ENCODE measurements at places on chromosomes 5 and 9.

- no peak for DNase-seq
Observed at GRCh38 chr5:174733836-174734235, 9.5 kb downstream of the MSX2 start.

GRCh38 chr5:55816342-55816741 lies 34.8 kb upstream of the IL31RA start:
- DNase-seq: peak; percentile 72

- DNase-seq: no peak
Observed at GRCh38 chr5:80268916-80269315, 13.1 kb upstream of the SERINC5 start.

DNA sequence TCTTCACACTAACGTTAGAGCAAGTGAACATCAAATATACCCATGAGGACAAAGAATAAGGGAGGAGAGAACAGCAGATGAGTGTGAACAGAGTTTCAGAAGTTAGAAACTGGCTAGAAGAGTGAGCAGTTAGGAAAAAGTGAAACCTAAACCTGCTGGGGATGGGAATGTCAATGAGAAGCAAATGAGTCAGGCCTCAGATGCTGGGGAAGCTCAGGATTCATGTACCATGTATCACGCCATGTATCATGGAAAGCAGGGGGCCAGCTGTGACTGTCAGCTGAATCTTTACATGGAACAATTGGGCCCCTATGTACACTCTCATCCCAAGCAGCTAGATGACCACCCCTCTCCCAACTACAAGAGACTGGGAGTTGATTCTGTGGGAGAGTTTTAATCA lies 16.2 kb downstream of the GDF9 start:
- peak; percentile 55 for DNase-seq

DNA sequence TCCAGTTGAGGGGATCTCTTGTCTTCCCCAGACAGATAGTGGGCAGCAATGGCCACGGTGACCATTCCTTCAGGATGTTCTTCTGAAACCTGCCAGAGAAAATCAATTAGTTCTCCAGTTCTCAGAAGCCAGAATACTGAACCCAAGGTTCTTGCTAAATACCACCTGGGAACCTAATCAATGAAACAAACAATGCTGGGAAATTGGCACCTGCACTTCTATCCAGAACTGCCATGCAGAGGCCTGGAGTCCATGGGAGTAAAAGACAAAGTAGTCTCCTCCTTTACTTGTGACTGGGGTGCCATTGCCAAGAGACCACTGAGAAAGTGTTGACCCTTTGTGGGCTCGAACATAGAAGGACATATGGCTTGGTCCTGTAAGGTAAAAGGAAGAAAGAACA lies 45.7 kb downstream of the ERMP1 start:
- no peak for DNase-seq

DNA sequence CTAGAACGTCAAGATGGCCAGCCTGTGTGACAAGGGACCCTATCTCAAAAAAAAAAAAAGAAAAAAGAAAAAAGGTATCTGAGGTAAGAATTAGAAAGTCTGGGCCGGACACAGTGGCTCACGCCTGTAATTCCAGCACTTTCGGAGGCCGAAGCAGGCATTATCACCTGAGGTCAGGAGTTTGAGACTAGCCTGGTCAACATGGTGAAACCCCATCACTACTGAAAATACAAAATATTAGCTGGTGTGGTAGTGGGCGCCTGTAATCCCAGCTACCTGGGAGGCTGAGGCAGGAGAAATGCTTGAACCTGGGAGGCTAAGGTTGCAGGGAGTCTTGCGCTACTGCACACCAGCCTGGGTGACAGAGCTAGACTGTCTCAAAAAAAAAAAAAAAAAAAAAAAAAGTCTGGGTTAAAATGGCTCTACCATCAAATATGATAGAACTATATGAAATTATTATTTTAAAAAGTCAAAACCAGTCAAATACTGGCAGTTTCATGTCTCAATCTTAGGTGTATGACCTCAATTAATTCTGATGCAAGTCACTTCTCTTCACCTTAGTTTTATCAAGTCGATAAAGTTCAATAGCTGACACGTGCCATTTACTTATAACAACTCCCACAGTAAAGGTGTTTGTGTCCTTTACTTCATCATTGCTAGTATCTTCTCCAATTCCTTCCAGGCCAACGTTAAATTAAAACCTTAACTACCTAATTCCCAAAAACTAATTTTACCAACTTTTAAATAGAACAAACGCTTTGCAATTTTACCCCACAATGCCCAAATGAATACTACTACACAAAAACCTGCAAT lies 1.1 kb downstream of the RPS23 start:
- DNase-seq: no peak

DNA sequence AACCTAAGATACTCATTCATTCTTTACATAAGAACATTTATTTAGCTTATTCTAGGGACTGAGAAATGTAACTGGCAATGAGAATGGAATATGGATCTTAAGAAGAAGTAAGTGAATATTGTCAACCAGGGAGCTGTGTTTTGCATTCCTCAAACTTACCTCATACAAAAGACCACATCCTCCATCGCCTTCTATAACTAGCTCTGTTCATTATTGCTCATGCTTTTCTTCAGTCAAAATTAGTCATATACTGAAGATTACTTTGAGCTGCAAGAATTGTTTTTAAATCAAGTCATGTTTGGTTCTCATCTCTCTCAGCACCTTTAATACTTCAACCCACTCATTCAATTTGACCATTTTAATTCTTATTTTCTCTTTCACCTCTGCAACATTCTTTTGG lies 140.3 kb upstream of the RASA1 start:
- peak; percentile 14 for DNase-seq

DNA sequence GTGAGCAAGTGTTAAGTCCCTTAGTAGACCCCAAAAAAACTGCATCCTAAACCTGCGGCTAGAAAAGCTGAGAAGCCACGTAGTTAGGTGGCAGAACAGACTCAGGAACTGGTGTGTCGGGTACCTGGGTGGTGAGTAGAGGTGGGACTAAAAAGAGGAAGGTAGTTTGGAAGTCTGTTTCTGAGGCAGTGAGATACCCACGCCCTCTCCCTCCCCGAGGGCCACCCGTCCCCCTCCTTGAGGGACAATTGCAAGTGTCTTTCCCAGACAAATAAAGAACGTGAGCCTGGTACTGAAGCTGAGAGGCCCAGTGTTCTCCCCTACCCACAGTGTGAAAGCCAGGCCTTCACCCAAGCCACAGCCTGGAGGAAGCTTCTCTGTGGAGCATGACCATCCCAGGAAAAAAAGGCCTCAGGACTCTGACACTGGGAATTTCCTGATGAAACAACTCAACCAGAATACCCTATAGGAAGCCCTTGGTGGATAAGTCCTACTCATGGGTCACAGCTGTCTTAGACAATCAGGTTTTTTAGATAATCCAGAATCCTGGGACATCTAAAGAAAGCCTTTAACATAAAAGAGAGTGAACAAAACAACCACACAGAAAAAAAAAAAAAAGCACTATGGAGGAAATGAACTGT lies 7.0 kb upstream of the CD74 start:
- no peak for DNase-seq

DNA sequence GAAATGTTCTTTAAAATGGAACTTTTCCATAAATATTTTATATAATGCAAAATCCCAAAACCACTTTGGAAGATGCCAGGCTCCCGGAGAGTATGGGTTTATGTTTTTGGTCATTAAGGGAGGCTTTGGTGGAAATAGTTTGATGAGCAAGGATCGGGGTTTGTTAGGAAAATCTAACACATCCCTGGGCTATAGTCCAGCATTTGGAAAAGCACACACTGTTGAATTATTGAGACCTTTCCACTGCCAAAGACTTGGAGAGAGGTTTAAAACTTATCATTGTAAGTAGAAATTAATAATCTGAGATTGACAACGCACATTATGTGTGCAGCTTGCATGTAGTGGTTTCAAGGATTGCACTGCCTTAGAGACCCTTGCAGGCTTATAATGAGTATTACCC lies 156.3 kb downstream of the PARP8 start:
- DNase-seq: no peak

- DNase-seq: no peak
Observed at GRCh38 chr5:104295991-104296390, 733.4 kb upstream of the NUDT12 start.

DNA sequence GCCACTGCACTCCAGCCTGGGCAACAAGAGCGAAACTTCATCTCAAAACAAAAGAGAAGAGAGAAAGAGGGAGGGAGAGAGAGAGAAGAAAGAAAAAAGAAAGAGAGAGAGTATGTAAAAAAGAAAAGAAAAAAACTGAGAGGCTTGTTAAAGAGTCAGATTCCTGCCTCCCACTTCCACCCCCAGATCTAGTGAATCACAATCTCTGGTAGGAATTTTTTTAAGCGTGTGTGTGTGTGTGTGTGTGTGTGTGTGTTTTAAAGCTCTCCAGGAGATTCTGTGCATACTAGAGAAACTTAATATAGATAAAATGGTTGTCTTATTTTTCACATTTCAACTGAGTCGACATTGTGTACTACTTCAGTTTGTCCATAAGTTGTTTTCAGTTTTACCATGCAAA lies 32.0 kb downstream of the SAR1B start:
- DNase-seq: no peak

GRCh38 chr5:76942581-76942980 lies 10.3 kb upstream of the CRHBP start:
- peak; percentile 26 for DNase-seq

DNA sequence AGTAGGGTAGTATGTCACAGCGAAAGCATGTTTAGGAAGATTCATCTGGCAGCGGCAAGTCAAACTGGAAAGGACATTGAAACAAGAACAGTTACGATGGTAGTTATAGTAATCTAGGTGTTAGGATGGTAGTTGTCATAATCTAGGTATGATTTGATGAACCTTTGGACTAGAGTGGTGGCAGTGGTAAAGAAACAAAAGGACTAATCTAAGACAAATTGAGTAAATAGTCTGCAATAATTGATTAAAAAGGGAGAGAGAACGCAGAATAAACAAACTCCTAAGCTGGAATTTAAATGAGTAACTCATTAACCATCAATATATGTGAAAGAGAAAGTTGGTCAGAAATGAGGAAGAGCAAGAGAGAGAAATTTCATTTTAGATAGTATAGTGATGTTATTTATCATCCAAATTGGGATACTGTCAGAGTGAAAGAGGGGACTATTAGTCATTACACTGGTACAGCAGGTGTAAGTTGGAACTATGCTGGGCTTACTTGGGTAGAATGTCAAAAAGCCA lies 56.8 kb downstream of the MTREX start:
- DNase-seq: no peak

DNA sequence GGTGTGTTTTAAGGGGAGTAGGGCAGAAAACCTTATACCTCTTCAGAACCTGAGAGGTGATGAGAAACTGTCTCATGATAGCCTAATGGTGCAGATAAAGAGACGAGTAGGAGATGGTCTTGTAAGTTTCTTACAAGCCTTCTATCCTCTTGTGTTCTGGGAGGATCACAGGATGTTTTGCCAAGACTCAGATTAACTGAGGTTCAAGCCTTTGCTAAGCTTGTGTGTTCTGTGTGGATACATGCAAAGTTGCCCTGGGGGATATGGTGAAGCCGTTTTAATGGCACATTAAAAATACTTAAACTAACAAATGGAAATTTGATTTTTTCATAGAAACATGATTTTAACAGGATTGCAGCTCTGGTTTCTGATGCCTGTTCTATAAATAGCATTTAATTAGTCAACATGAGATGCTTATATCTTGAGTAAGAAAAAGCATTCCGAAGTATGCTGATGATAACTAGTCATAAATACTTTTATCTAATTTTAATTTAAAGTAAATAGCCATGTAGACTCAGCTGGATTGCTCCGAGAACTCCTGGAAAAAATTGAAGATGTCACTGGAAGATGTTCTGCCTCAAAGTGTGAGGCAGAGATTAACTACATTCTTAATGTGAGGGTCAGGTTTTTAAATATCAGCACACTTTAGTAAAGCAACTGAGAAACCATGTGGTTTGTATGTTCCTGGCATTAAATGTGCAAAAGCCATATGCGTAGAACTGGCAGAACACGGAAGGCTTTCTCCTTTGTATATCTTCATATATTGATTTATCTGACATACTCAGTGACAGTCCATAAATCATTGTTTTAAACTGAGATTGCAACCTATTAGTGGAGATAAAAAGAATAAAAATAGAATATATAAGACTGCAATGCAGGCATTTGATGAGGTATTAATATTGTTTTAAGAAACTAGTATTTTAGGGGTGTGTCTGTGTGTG lies 53.7 kb downstream of the IPO11 start:
- no peak for DNase-seq

- DNase-seq: no peak
Observed at GRCh38 chr5:45372629-45373028, 323.6 kb downstream of the HCN1 start.

GRCh38 chr9:133144142-133144903 lies 19.4 kb downstream of the GBGT1 start:
- DNase-seq: peak; percentile 91

GRCh38 chr5:7683753-7684152 lies 167.2 kb downstream of the CFAP90 start:
- DNase-seq: no peak

DNA sequence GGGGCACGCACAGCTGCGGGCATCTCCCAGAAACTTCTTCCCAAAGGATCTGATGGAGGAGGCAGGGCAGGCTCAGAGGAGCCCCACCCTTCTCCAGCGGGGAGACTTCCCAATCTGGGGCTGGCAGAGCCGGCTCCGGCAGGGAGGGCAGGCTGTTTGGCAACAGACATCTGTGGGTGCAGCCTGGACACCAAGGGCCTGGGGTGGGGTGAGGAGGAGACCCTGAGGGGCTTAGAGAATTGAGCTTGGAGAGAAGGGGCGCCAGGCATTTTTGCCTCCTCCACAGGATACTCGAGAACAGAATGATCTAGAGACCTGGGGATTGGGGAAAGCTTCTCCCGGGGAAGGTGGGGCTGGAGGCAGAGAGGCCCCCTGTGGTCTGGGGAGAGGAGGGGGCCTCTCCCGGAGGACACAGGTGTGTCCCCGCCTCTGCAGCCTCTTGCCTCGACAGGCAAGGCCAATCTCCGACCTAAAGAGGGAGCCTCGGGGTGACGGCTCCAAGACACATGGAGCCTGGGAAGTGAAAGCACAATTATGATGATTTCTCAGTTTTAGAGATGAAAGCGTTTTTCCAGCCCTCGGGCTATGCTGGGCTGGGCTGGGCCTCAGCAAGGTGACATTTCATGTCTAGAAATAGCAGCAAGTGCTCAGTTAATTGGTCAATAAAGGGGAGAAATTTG lies 8.4 kb downstream of the LHX3 start:
- no peak for DNase-seq

DNA sequence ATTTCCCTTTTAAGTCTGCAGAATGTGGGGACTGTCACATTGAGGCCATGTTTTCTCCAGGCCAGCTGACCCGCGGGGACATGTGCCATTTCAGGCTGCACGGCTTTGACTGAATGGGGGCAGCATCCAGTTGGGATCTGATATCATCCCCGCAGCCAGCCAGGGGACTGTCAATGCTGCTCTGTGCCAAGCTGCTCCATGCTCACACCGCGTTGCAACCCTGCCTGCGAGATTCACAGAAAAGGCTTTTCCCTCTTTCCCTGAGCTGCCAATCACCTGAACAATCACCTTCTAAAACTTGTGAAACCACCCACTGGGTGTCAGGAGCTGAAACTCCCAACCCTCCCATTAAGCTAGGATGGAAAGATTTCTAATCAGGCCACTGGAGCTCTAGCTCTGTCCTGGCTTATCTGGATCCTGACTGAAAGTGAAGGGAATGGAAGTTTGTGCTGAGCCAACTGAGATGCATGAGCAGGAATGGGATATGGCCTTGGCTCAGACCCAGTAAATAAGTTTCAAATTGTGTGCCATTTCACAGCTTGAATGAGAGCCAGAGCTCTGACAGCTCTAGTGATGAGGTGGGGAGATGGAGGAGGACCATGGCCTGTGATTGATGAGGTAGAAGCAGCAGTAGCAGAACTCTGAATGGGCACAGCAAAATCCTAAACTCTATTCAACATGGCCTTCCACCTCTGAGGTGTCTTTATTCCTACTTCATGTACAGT lies 34.5 kb upstream of the ZNF366 start:
- DNase-seq: no peak

GRCh38 chr5:9421884-9422283 lies 124.0 kb downstream of the SEMA5A start:
- no peak for DNase-seq

Data from AG08396 (cell line).